ENCODE measurements at places on chromosomes 1 and 21.

DNA sequence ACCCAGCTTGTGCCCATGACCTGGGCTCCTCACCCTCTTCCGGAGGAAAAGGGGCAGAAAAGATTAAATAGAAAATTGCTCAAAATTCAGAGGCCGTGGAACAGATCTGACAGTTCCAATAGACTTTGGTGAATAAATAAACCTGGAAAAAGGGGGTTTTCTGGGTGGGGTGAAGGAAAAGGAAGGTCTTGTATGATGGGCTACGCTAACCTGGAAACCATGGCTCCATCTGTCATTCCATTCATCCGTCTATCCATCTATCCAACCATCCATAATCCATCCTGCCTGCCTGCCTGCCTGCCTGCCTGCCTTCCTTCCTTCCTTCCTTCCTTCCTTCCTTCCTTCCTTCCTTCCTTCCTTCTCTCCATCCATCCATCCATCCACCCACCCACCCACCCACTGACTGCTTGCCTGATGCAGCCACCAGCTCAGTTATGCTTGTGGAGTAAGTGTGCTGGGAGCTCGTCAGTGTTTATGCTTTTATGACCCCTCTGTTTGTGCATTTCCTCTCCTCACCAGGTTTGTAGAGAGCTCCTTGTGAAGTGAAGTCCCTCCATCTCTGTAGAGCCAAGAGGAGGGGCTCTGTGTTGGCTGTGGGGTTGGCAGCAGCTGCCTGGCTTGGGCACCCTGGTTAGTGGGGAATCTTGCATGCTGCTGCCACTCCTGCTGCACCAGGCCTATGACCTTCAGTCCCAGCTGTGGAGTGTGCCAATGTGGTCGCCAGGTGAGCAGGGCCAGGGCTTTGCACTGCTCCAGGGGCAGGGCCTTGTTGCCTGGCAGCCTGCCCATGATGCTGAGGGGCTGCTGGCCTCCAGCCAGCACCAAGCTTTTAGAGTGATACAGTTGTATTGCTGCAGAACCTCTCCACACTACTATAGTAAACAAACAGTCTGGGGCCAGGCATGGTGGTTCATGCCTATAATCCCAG, 16.0 kb upstream of the POU3F1 start:
- no peak for DNase-seq

DNA sequence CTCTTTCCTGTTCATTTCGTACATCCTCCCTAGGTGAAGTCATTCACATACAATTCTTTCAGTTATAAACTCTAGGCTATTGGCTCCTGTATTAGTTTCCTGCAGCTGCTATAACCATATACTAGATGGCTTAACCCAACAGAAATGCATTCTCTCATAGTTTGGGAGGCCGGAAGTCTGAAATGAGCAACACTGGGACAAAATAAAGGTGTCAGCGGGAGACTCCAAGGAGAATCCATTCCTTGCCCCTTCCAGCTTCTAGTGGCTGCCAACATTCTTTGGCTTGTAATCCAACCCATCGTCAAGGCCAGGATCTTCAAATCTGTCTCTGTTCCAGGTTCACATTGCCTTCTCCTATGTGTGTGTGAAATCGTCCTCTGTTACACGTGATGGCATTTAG, 71.3 kb downstream of the TOR3A start:
- no peak for DNase-seq

GRCh38 chr1:94418664-94419655, 771 bp downstream of the ABCD3 start:
- DNase-seq: peak; percentile 1

DNA sequence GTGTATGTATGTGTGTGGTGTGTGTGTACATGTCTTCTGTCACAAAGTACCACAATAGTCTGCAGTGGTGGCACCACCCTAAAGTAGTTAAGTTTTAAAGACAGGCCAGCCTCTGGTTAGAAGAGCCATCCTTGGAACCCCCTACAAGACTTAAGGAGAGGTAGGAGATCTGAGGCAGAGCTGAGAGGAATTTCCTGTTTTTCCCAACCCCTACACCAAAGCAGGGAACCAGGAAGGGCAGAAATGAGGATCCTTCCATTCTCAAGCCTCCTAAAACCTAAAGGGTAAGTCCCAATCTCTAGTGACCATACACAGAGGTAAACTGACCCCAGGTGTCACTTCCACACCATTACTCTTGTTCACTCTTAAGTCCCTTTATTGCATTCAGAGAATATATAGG, 11.1 kb downstream of the PEA15 start:
- no peak for DNase-seq

GRCh38 chr1:217885181-217885580, 254.0 kb downstream of the SPATA17 start:
- no peak for DNase-seq

GRCh38 chr1:30525971-30526651, 197.3 kb downstream of the MATN1 start:
- no peak for DNase-seq

DNA sequence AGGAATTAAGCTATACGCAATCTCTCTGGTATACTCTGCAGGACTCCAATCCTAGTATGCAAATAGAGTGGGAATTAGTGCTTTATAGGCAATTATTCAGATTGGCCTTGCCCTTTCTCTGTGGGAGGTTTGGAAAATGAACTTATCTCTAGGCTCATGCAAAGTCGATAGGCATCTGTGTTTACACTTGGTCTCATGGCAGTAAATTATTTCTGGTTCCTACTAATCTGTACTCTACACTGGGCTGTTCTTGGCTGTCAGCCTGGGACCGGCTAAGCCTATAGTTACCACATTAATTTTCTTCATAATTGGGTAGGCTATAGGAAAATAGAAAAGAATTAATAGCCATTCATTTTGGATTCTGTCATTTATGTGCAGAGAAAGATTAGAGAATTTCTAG, 544.6 kb downstream of the AMY1C start:
- no peak for DNase-seq

DNA sequence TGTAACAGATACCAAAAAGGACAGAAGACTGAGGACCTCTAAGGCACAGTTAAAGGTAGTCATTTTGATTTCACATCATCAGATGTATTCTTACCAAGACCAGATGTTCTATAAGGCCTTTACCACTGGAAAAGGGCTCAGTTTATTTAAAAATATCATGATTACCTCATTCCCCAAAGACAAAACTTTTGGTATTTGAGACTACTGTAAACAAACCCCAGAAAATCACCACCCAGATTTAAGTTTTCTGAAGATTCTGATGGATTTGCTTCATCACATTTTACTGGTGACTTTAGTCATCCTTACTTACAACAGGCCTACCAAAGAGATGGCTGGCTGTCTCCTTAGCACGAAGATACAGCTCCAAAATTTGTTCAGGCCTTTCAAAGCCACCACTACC, 8.3 kb downstream of the ENAH start:
- no peak for DNase-seq

- no peak for DNase-seq
Observed at GRCh38 chr1:150552128-150552910, 3.1 kb downstream of the ADAMTSL4 start.

DNA sequence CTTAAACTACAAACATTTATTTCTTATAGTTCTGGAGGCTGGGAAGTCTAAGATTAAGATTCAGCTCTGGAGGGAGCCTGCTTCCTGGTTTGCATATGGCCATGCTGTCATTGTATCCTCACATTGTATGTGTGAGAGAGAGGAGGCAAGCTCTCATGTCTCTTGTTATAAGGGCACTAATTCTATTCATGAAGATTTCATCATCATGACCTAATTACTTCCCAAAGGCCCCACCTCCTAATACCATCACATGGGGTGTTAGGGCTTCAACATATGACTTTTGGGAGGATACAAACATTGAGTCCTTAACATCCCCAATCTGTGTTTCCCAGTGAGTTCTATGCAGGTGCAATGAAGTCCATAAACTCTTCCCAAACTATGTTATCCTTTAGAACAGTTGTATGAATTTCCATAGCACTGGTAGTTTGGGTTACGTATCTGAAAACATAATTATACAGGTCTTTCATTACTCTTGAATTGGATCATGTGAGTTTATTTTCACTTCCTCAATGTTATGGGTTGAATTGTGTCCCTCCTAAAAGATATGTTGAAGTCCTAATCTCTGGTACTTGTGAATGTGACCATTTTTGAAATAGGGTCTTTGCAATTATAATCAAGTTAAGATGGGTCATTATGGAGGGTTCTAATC, 124.2 kb downstream of the RUNX1 start:
- no peak for DNase-seq

DNA sequence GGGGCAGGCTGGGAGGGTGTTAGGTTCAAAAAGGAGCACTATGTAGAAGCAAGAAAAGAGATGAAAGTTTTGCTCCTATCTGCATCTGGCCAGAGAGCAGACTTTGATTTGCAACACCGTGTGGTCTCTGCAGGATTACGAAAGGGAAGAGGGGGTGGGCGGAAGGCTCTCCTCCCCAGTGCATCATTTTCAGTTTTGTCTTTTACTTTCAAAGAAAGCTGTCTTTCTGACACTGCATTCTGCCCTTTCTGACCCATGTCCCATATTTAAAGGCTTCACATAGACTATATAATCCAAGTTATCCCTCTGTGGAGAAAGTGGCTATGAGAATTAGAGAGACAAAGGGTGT, 126.5 kb downstream of the RHOU start:
- no peak for DNase-seq

GRCh38 chr1:203278082-203278884, 27.0 kb upstream of the BTG2 start:
- DNase-seq: no peak

DNA sequence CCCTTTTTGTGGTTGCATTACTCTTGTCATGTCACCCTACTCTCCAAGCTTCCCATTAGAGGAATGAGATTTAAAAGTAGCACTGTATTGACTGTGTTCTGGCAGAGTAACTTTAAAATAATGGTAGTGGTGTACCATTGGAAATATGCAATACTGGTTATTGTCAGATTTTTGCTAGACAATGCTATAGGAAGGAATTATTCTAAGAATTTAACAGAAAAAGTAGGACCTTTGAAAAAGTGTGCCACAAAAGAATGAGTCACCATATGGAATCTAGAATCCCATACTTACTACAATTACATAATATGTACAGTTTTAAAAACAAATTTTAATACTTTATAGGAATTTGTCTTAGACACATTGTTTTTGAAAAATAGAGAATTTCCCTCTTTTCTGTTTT, 13.8 kb downstream of the MIER1 start:
- no peak for DNase-seq

GRCh38 chr1:1355416-1355815, 2.9 kb downstream of the MXRA8 start:
- DNase-seq: no peak

GRCh38 chr1:162145280-162145965, 75.9 kb downstream of the NOS1AP start:
- DNase-seq: no peak

- no peak for DNase-seq
Observed at GRCh38 chr1:157376681-157377080, 175.6 kb downstream of the FCRL5 start.

DNA sequence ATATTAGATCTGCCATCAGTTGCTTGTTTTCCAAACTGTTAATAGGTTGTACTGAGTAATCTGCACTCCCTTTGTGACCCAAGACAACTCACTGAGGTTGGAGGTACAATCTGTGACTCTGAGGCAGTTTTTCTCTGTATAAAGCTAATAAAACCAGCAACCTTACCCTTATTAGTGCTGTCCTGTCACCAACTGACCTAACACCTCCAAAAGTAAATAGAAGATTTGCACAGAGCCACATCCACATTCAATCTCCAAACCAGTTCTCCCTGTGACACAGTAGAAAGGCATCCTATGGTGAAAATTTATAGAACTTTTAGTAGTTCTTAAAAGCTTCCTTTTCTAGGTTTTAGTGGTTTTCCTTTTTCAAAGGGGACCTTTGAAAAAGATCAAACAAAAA, 140.4 kb upstream of the ADGRL2 start:
- DNase-seq: no peak
